ENCODE measurements at places on chromosomes 11 and 22.

- no peak for DNase-seq
These were observed 950.9 kb upstream of the CHORDC1 start for GRCh38 chr11:91173701-91174100.

GRCh38 chr11:17472467-17472866 is 4.2 kb downstream of the ABCC8 start:
- DNase-seq: no peak

DNA sequence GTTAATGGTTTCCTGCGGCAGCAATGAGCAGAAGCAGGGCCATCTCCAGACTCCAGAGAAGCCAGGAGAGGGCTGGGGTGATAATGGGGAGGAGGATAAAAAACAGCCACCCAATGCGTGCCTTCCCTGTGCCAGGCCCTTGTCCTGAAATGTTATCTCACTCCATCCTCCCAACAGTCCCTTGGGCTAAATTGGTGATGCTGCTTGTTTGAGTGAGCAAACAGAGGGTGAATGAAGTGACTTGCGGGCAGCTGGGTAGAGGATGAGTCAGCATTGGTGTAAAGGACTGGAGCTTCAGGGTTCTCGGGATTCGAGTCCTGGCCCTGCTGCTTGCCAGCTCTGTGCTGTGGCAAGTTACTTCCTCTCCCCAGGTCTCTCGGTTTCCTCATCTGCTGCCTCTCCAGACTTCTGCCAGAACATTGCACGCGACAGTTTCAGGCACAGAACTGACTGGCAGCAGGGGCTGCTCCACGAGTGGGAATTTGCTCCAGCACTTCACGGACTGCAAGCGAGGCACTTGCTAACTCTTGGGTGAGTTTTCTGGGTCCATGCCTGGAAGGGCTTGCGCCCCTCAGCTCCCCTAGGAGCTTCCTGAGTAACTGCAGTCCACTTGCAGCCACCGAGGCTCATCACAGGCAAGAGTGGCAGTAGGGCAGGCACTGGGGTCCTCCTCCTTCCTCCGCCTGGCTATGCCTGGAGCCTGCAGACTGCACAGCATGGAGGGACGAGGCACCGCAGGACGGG is at the start of gene P2RY6:
TSS of gene P2RY6 (plus strand) at position 403 of the 744 bp plus-strand sequence. CDS start 24,181 bp downstream, outside the sequence.
- no peak for DNase-seq

- peak; percentile 42 for DNase-seq
These were observed 5.3 kb upstream of the OR52M1 start for GRCh38 chr11:4539603-4540219.

DNA sequence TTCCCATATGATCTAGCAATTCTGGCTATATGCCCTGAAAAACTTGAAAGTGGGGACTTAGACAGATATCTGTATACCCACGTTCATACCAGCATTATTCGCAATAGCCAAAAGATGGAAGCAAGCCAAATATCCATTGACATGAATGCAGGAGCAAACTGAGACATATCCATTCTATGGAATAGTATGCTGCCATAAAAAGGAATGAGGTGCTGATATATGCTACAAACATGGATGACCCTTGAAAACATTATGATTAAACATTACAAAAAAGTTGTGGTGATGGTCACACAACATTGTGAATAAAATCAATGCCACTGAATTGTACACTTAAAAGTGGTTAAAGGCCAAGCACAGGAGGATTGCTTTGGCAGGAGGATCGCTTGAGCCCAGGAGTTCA is 25.5 kb downstream of the MFNG start:
- DNase-seq: no peak

DNA sequence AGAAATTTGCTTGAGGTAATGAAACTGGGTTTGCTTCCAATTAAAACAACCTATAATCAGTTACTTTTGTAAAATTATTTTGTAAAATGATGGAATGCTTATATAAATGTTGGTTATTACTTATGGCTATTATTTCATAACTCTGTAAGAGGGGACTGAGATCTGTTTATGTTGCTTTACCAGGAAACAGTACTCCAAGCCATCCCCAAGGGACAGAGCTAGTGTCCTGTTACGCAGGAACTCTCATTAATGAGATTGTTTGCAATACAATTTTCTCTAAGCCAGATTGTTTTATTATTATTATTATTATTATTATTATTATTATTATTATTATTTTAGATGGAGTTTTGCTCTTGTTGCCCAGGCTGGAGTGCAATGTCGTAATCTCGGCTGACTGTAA is 2.3 kb upstream of the NOX4 start:
- no peak for DNase-seq

DNA sequence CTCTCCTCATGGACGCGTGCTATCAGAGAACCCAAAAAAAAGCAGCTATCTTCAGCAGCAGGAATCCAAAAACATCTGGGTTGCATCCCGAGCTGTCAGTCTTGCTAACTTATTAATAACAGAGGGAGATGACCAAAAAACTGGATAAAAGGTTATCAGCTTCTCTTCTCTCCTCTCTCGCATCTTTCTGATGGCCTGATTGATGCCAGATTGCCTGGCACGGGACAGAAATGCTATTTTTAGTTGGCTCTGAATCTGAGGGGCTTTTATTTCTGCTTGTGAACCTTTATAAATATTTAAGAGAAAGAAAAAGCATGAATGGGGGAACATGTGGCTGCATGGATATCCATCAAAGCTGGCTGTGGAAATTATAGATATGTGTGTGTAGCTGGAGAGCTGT is 230.3 kb downstream of the ETS1 start:
- no peak for DNase-seq

DNA sequence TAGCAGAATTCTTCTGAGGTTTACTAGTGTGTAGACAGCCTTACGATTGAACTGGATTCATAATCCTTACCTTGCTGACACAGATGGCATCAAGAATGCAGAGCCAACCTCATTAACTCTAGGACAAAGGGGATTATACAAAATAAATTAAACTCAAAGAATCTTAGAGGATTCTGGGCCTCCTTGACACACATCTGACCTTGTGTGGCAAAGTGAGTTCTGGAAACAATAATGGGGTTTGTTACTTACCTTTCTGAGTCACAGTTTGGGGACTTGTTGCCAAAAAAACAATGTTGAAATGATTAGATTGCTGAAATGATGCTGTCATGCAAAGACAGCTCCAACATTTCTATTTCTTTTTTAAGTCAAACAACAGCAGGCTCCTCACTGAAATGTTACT is 179.1 kb upstream of the ISX start:
- DNase-seq: no peak

GRCh38 chr11:95149651-95150364 is 60.2 kb downstream of the ENDOD1 start:
- no peak for DNase-seq

- DNase-seq: no peak
These were observed 80.1 kb upstream of the RTL6 start for GRCh38 chr22:44578110-44578457.

GRCh38 chr22:31646186-31647019 is 15.6 kb downstream of the PISD start:
- peak; percentile 68 for DNase-seq

DNA sequence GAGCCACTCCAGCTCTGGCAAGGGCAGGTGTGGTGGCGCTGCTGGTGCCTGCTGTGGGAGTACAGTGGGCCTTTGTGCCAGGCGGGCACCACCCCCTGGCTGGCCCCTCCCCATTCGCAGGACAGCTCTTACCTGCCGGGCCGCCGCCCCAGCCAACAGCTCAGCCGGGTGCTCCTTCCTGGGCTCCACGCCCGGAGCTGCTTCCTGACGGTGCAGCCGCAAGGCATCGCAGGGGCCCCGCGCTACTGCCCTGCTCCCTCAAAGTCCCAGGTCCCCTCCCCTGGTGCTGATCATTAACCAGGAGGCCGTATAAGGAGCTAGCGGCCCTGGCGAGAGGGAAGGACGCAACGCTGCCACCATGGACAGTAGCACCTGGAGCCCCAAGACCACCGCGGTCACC is at the start of gene SLC5A1:
TSS of gene SLC5A1 (plus strand) at position 338 of the 400 bp plus-strand sequence. CDS start at position 359, 21 bp downstream.
- no peak for DNase-seq

GRCh38 chr22:45478108-45478771 is 24.4 kb upstream of the FBLN1 start:
- no peak for DNase-seq

GRCh38 chr11:106950067-106950491 is 68.2 kb downstream of the GUCY1A2 start:
- no peak for DNase-seq

DNA sequence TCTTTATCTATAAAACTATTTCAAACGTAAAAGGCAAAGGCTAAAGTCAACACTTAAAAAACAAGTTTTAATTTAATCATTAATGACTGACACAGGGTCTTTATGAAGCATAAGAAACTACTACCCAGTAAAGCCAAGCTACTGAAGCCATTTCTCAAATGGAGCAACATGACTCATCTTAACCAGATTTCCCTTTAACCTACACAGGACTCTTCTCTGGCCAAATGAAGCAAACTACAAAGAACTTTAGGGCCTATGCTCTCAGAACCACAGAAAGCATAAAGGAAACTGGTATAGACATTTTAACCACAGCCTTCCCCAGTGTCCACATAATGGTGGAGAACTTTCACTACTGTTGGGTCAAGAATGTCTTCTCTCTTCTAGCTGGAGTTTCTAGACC is 34.7 kb downstream of the ALG9 start:
- peak; percentile 14 for DNase-seq

- no peak for DNase-seq
These were observed 15.1 kb downstream of the OR51E1 start for GRCh38 chr11:4658629-4659445.

GRCh38 chr22:49210606-49211005 is 617.1 kb downstream of the BRD1 start:
- DNase-seq: no peak

DNA sequence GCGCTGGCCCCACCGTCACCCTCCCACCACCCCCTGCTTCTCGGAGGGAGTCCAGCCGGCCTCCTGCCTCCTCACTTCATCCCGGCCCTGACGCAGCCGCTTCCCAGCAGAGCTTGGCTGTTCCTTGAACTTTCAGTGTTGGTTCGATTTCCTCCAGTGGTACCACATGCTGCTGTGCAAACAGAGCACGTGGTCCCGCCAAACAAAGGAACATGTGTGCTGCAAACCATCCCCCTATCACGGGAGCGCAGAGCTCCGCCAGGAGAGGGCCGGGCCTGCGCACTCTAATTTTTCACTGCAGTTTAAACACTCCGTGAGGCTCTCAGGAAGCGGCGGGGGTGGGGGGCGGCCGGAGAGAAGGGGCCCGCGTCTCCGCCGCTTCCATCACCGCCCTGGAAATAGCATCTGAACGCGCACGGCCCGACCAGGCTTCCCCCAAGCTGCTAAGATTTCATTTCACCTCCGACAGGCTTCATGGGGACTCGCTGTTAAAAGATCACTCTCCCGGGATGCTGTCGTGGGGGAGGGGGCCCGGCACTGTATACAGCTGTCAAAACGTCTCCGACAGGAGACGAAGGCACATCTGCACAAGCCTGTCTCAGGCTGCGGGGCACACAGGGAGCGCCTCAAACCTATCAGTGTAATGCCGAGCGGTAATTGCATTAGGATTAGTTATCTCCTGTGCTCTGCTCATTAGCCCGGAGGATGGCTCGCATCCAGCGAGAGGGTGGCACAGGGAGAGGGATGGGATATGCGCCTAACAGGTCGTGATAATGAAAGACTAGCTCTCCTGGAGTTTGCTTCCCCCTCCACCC is 269.9 kb upstream of the SORL1-AS1 start:
- DNase-seq: no peak

DNA sequence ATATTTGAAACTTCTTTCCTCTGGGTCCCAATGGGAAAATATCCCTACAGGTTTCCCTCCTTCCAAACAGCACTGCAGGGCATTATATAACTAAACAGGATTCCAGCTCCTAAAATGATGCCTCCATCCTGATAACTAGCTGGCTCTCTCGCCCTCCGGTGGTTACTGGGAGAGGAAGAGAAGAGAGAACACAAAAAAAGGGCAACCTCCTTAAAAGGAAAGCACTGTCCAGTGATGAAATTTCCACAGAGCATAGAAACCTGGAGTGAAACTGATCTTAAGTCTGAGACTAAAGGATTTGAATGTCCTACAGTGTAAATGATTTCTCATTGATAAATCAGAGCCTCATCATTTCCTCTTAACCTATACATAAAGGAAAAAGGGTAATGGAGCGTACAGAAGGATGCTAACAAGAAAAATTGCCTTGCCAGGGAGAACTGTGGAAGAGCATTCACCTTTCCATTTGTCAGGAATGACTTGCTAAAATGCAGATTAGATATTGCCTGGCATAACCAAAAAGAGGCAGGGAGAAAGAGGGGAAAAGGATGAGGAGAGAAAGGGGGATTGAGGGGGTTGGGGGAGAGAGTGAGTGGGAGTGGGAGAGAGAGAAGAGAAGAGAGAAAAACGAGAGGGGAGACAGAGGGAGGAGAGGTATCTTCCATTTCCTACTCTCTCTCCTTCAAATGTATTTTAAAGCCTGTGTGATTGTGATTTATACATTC is 121.3 kb downstream of the APOL5 start:
- peak; percentile 13 for DNase-seq

DNA sequence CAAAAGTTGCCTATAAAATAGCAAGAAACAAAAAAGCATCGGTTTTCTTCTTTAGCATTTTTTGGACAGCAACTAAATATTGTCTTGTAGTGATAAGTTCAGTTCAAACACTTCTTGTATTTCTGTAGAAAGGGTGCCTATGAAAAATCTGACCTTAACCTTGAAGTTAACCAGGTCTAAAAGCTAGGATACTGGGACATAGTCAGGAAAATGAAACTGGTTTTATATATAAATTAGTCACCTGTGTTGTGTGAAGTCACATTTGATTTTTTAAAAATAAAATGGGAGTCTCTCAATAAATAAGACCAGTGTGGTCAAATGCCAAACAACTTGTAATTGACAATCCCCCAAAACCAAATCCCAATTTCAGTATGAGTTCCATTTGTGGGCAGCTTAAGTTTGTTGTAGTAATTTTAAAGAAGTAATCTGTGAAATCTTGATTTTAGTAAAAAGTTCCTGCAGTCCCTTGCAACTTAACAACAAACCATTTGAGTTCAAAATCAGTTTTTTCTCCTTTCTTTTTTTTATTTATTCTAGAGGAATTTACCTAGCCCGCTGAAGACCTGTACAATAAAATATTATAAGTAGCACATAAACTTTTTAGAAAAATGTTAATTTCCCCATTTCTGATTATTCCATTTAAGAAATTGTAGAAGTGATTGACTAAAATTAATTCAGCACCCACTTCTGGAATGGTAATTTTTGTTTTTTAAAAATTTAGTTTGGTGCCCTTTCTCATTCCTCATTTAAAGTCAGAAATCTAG is 84.5 kb upstream of the PPARA start:
- no peak for DNase-seq

- DNase-seq: peak; percentile 52
These were observed 23.8 kb upstream of the ALDH3B2 start for GRCh38 chr11:67698247-67698646.

- DNase-seq: no peak
These were observed 11.5 kb downstream of the PPME1 start for GRCh38 chr11:74182635-74183034.

- peak; percentile 47 for DNase-seq
These were observed 25.4 kb upstream of the SORL1 start for GRCh38 chr11:121426476-121427399.

DNA sequence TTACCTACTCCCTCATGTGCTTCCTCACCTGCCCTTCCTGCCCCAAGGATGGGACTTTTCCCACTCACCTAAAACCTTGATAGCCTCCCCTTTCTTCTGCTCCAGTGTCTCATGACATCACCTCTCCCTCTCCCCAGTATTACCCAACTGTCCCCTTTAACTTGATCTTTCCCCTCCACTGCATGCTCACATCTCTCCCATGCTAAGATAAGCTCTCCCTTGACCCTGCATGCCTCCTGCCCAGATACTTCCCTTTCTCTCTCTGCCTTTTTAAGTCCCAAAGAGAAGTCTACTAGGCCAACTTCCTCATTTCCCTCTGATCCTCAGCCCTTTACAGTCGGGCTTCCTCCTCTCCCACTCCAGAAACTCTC is 14.8 kb downstream of the CD3E start:
- DNase-seq: no peak

- no peak for DNase-seq
These were observed 43.6 kb upstream of the DBX1 start for GRCh38 chr11:20203831-20204230.

All from activated CD4-positive, alpha-beta T cell treated with anti-CD3 and anti-CD28 coated beads, Interleukin-10, Interleukin-2, amounts not matched to agents 100 ng/mL and 50 ng/mL, durations not matched to agents 16 hours and 8 hours (primary cell).